ENCODE measurements at places on chromosomes 7 and 10.

DNA sequence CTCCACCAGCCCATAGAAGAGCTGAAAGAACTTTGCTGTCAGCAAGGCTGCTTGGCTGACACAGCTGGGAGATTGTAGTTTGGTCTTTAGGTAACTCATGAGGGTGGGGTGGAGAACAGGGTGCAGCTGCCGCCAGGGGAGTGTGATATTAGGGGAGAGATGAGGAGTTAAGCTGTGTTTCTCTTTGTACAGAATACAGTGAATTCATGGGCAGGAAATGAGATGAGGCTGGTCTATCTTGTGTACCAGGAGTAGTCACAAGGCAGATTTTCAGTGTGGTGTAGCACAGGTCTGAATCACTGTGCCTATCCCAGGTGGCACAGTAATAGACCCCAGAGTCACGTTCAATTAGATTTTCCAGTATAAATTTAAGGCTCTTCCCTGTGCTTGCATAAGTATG is 56.6 kb upstream of the TARP start:
- no peak for DNase-seq

DNA sequence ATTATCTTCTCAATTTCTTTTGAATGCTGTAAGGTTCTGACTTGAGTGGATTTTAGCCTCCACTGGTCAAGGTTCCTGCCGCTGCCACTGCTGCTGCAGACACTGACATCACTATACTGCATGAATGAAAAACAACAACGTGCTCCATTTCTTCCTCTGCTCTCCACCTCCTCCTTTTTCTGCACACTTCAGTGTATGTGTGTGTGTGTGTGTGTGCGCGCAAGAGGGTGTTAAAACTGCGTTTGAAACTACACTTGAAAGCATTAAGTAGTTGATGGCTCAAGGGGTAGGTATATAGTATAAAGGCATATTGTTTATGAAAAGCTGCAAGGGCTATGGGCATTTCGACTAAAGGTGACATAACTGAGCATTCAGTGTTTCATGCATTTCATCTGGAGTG is 3.5 kb downstream of the GLCCI1 start:
- DNase-seq, result no peak

- no peak for DNase-seq
Observed at GRCh38 chr7:16708511-16708910, 45.0 kb upstream of the TSPAN13 start.

GRCh38 chr7:816751-817671 is 15.3 kb upstream of the SUN1 start:
- DNase-seq, result no peak

- no peak for DNase-seq
Observed at GRCh38 chr10:102962951-102963755, 45.1 kb downstream of the CNNM2 start.

DNA sequence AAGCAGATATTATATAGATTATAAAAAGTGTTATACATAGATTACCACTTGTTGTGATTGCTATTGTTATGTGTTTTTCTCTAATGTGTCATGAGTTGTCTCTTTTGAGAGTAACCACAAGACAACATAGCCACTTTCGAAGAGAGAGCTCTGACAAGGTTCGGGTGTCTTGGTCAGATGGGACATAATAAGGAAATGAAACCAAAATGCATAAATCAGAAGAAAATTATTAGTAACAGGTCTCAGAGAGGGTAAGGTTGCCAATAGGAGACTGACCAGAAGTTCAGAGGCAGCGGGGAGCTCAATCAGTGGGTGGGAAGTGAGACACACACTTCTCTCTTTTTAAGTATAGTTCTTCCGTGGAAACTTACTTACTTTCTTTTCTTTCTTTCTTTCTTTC is 639.2 kb upstream of the POT1 start:
- no peak for DNase-seq

DNA sequence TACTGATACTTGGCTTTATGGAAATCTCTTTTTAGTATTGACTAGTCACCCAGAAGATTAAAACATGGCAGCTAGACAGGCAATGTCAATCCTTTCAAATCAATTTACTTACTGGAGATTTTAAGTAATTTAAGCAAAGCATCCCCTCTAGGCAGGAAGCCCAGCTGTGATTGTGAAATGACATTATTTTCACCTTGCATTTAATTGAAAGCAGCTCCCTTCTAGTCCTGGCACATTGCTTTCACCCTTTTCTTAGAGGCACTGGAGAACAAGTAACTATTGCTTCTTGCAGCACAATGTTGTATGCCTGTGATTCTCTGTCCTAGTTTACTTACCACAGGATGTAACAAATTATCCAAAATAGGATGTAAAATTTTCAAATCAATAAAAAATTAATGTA is 13.3 kb downstream of the ST7 start:
- DNase-seq, result no peak

- DNase-seq, result no peak
Observed at GRCh38 chr7:141198194-141198958, 124.5 kb downstream of the TMEM178B start.

- no peak for DNase-seq
Observed at GRCh38 chr7:128274884-128275603, 34.0 kb downstream of the LEP start.

- no peak for DNase-seq
Observed at GRCh38 chr7:72435366-72435765, 23.2 kb upstream of the CALN1 start.

- DNase-seq, result no peak
Observed at GRCh38 chr10:5038733-5039132, 35.1 kb upstream of the AKR1C2 start.
